ENCODE measurements at places on chromosomes 3 and 15.

GRCh38 chr3:95228416-95228815, 1165.6 kb downstream of the NSUN3 start:
- no peak for DNase-seq

DNA sequence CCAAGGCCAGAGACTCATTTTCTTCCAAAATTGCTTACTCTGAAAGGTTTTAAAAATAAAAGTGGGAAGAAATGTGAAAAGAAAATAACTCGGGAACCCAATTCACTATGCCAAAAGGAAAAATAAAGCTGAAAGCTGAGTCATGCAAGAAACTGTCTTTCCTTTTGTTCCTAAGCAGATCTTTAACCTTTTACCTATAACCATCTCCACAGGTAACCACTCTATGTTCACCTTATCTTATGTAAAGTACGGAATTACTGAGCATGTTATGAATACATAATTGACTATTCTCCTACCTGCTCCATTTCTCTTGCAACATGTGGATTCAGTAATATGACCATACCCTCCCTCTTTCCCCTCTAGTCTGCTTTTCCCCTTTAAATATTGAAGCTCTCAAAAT, 62.0 kb downstream of the MINDY4B start:
- DNase-seq = no peak

GRCh38 chr3:14884665-14885064, 62.7 kb upstream of the NR2C2 start:
- peak; percentile 16 for DNase-seq

- no peak for DNase-seq
Measured at GRCh38 chr3:170473358-170473757, 54.7 kb downstream of the CLDN11 start.

- no peak for DNase-seq
Measured at GRCh38 chr3:36476286-36476942, 96.1 kb downstream of the STAC start.

GRCh38 chr15:52783929-52784798, 6.0 kb downstream of the ONECUT1 start:
- DNase-seq = no peak

DNA sequence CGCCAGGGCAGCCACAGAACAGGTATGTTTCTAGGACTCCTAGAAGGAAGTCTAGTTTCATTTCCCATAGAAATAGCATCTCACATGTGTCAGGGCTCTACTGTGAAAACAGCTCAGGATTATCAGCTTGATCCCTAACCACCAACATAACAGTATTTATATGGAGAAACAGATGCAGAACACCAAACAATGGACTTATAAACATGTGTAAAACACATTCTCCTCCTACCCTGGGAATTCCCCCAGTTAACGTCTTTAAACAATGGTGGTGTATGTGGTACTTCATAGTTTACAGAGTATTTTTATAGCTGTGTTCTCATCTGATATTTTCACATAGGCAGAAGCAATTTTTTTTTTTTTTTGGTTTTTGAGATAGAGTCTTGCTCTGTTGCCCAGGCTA, 9.7 kb downstream of the TNFSF10 start:
- DNase-seq = no peak

DNA sequence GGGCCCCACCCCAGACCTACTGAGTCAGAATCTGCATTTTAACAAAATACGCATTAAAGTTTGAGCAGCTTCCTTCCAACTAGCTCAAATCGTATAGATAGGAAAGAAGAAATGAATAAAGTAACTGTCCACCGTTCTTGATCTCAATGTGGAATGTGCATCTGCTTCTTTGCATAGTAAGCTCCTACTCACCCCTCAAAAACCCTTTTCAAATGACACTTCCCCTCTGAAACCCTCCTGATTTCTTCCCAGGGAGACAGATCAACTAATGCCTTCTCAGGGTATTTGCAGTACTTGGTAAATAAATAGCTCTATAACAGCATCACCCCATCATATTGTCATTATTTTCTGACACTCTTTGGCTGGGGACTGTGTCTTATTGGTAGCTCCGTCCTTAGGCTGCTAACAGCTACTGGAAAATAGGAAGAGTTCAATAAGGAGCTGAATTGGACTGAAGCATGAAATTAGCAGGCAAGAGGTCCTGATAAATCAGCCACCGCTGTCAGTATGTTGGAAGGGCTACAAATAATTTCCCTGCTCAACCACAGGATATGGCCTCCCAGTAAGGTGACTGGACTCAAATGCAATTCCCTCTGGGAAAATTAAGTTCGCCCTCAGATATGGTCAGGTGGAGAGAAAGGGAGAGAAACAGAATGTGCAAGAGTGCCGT, 10.2 kb downstream of the OXTR start:
- no peak for DNase-seq

- no peak for DNase-seq
Measured at GRCh38 chr15:49832511-49832910, 211.7 kb downstream of the DTWD1 start.

DNA sequence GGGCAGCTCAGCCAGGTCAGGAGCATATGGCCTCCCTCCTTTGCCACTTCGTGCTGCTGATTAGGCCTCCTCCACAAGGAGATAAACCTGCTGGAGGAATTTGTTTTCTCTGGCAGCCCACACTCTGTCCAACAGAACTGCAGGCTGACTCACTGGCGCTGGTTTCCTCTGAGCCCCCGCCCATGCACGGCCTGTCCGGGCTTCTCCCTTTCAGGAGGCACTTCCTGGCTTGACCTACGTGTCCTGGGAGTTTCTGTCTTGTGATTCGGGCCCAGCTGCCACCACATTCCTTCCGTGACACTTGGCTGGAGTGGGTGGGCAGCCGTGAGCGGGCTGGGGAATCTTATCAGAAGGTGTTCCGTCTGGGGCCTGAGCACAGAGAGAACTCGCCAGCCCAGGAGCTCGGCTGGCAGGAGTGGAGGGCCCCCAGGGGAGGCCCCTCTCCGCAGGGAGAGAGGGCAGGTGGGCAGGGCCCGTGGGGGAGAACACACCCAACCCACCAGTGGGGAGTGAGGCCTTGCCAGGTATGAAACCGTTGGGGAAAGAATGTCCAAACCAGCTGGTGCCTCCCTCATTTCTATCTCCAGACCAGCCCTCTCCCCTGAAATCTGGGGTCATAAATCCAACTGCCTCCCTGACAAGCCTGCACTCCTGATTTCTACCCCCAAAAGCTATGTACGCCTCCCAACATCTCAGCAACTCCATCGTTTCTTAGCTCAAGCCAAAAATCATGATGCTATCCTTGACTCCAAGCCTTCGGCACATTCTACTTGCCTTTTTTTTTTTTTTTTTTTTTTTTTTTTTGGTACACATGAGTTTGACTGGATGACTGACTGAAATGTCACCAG, 110.6 kb upstream of the MEF2A start:
- no peak for DNase-seq

DNA sequence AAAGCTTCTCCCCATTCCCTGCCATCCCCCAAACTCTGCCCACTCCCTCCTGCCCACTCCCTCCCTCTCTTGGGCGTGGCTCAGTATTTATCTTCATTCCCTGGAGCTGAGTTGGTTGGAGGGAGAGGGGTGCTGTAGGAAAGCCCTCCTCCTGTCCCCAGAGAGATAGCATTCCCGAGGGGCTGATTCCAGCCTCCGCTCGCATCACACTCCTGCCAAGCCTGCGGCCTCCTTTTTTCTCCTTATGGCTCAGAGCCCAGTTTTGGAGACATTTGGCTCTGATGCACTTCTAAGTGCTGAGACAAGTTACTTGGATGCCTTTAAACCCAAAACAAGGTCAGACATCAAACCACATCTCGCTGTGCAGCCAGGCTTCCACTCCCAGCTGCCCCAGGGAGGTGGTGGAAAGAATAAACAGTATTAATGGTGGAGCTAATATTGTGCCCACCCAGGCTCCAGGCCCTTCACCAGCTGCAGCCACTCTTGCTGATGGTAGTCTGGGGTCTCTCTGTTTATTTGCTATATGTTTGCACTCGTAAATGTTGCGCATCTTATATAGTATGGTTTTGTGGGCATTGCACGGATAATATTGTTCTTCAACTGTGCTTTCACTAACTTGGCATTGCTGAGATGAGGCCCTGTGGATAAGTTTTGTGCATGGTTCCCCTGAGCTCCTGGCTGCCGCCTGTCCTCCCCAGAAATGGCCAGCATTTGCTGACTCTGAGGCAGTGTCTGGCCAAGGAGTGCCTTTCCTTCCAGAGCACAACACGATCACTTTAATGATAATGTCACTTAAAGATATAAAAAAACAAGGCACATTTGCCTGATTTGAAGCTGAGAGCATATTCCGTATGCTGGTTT, 157.2 kb downstream of the LRRC28 start:
- no peak for DNase-seq

DNA sequence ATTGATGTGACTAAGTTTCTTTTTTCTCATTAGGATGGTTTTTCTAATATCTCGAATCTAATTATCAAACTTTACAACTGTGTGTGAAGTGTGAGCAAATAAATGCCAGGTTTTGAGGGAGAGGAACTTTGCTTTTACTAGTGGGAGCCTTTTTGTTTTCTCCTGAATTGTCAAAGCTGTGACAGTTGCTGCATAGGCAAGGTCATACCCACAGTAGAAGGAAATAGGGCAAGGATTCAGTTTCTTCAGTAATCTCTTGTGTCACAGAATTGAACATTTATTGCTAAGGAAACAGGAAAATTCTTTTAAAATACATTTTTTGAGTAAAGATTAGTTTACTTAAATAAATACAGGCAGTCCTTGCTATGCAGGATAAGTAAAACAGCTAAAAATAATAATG, 19.5 kb downstream of the GMPS start:
- DNase-seq = no peak

DNA sequence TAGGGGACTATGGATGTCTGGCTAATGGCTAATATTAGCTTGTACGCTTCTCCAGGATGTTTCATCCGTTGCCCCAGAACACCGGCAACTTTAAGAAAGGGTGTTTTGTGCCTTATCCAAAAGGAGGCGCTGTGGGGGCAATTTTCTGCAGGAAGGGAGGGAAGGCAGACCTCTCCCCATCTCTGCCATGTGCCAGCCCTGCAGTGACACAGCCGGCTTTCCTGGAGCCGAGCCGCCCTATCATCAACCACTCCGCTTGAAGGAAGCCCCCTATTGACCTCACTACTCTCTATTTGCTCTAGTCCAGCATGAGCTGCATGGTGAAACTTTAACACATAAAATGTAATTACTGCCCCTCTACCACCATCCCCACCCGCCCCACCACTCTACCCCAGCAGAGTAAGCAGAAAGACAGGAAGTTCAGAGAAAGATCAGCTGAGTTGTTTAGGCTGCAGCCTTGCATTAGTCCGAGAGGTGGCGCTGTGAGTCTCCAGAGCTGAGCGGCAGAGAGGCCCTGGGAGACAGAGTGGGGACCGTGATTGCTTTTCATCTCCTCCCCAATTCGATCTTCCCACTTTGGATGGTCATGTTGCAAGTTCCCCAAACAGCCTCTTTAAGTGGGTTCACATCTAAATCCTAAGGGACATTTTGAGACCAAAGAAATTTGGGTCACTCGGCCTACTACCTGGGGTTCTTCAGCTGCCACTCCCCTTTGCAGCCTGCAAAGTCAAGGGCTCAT, 24.5 kb upstream of the RAD18 start:
- peak; percentile 49 for DNase-seq

DNA sequence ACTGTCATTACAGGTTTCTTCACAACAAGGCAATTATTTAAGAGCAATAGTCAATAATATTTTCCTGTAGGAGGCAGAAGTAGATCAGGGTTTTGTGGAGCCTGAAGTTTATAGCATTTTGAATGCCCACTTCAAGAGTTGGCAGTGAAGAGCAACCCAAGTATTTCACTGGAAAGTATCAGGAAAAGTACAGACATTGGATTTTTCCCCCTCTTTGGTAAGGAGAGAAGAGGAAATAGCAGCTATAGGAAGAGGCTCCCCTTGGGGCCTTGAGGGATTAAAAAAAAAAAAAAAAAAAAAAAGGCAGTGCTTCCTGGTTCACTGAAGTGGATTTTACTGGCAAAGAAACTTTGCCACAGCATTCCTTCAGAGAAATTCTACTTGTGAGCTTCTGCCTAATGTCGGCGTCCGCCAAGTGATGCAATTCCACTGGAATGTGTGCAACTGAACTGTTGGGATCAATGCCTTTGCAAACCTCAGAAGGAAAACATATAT, 5.7 kb upstream of the CNTN6 start:
- no peak for DNase-seq

- no peak for DNase-seq
Measured at GRCh38 chr3:128486681-128487537, 6.1 kb downstream of the GATA2 start.

- DNase-seq = peak; percentile 10
Measured at GRCh38 chr3:61894988-61895935, 333.9 kb downstream of the PTPRG start.

GRCh38 chr15:100345438-100345837, 3.7 kb upstream of the ADAMTS17 start:
- no peak for DNase-seq

GRCh38 chr3:100019719-100020118, 94.6 kb downstream of the FILIP1L start:
- no peak for DNase-seq

GRCh38 chr3:170469151-170470062, 50.7 kb downstream of the CLDN11 start:
- DNase-seq = no peak

DNA sequence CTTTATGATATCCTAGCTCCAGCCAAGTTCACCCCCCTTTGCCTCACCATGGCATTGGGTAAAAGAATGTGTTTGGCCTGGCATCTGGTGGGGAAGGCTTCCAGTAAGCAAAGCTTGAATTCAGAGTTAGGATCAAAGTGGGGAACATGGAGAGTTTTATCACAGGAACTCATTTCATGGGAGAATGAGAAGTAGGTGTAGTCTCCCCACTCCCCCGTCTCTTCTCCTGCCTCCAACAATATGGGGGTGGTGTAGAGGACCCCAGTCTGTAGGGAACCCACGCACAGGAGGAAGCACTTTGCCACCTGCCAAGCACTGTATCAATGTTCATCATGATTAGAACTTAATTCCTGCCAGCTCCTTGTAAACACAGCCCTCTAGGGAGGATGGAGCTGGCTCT, 200.5 kb downstream of the UACA start:
- no peak for DNase-seq
